BJ (cell line): ENCODE measurements at places on chromosomes 16 and 17.
A peak's percentile ranks its signal among the peaks of the same experiment; 100 is the strongest.

GRCh38 chr17:20291853-20292252 is 175.5 kb downstream of the LGALS9B start:
- no peak for DNase-seq

- DNase-seq: no peak
These were observed 18.9 kb upstream of the HOXB9 start for GRCh38 chr17:48644910-48645557.

- DNase-seq: no peak
These were observed 4.3 kb upstream of the PLSCR3 start for GRCh38 chr17:7398612-7399011.

DNA sequence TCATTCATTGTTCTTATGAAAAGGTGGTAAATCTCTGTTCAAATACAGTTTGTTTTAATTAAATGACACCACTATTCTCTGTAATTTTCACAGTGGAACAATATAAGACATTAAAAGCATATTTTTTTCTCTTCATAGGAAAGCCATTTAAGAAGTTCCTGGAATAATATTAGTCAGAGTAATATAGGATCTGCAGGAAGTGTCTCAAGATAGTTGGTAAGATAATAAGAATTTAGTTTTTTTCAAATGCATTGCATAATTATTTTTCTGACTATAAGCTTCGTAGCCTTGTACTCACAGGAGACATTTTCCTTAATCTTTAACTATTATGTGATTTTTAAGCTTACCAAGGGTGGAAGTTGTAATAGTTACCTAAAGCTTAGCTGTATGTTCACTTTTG is 16.9 kb downstream of the STXBP4 start:
- DNase-seq: no peak

- DNase-seq: no peak
These were observed 23.8 kb downstream of the EPN2 start for GRCh38 chr17:19260958-19261357.

GRCh38 chr16:75420987-75421819 is 12.1 kb downstream of the CFDP1 start:
- no peak for DNase-seq

DNA sequence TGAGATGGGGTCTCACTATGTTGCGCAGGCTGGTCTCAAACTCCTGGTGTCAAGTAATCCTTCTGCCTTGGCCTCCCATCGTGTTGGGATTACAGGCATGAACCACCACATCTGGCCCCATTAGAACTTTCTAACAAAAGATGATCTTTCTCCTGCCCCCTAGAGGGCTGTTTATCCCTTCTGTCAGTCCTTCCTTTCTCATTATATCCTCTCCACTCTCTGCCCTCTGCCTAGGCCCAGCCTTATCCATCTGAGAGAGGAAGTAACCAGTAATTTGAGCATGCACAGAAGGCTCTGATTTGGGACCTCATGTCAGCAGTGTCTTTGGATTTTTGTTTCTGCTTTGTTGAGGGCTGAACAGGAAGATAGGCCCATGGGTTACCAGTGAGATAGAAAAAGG is 4.4 kb upstream of the DHX40 start:
- DNase-seq: no peak

- DNase-seq: no peak
These were observed 75.9 kb upstream of the TNRC6C start for GRCh38 chr17:77882481-77883212.

DNA sequence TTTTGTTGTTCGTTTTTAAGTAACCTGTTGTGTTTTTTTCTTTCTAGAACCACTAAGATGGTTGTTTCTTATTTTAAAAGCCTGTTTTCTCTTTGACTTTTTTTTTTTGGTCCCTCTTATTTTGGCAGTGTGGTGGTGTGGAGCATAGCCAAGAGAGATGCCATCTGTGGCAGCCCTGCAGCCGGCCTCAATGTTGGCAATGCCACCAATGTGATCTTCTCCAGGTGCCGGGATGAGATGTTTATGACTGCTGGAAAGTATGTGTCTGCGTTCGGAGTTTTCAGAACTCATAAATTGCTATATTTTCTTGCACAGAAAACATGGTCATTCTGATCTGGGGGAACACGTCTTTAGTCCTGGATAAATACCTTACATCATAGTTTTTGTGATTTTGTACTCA is 17.6 kb downstream of the CFAP52 start:
- DNase-seq: no peak

GRCh38 chr17:39736319-39737165 is 1.2 kb upstream of the GRB7 start:
- DNase-seq: no peak

GRCh38 chr16:28845293-28845692 is 855 bp downstream of the TUFM start:
- DNase-seq: no peak

DNA sequence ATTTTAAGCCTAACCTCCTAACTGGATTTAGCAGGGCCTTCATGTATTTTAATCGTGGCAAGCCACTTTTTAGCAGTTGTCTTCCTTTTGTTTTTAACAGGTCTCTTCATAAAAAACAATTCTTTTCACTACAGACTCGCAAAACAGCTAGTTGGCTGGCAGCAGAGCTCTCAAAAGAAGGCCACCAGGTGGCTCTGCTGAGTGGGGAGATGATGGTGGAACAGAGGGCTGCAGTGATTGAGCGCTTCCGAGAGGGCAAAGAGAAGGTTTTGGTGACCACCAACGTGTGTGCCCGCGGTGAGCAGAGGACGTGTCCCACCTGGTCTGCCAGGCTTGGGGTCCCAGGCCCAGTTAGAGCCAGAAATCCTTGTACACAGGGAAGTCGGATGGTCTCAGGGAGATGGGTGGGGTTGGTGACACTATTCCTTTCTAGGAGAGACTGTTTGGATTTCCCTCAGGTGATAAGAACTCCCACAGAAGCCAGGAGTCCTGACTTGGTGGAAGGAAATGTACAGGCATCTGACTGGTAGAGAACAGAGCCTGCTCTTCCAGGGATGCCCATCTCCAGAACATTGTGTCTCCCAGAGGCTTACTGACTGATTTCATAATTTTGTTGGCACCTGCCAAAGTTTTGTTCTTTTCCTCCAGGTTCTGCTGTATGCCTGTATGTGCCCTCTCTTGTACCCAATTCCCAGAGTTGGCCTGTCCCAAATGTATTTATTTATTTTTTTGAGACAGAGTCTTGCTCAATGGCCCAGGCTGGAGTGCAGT is 14.9 kb upstream of the DDX19A start:
- DNase-seq: no peak

GRCh38 chr17:32772453-32773025 is 104.4 kb downstream of the MYO1D start:
- no peak for DNase-seq

DNA sequence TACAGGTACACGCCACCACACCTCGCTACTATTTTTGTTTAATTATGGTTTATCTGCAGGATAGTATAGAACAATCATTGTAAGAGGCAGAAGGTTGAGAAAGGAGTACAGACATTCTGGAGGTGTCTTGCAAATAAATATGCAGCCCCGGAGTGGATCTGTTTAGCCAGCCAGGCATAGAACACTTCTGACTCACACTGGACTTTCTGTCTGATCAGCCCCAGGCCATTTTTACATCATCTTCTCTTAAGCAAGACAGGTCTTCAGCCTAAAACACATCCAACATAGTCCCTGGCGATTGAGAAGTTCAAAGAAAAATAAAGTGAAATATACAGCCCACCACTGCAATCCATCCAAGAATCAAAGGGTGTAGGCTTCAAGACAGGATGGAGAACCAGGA is 81.4 kb downstream of the XYLT1 start:
- peak; percentile 71 for DNase-seq

DNA sequence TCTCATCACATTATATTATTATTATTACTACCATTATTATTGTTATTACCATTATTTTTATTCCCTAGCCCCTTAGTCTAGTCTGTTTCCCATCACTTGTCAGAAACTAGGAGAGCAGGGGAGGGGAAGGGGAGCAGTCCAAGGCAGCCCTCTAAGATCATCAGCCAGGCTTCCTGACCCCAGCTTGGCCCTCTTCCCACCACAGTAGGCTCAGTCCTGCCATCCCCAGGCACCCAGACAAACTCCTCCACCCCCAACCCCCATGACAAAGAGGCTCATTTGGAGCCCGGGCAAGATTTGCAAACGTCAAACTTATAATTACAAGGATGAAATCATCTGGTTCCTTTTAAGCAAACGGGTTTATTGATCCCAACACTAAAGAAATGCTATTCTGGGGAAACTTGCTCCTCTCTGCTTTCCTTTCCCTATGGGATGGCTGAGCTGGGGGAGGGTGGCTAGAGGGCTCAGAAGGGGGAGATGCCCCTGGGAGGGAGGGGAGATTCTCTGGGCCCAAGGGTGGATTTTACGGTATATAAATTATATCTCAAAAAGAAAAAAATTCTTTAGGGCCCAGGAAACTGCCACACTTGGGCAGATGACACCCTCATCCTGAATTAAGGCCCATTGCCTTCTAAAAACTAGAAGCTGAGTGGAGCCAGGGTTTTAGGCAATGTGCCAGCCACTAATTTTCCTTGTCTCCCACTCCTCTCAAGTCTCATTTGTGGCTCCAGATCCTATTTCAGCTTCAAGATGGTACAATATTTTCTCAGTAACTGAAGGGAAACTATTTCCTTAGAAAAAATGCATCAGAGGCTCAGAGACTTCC is 4.4 kb upstream of the CBFB start:
- no peak for DNase-seq

DNA sequence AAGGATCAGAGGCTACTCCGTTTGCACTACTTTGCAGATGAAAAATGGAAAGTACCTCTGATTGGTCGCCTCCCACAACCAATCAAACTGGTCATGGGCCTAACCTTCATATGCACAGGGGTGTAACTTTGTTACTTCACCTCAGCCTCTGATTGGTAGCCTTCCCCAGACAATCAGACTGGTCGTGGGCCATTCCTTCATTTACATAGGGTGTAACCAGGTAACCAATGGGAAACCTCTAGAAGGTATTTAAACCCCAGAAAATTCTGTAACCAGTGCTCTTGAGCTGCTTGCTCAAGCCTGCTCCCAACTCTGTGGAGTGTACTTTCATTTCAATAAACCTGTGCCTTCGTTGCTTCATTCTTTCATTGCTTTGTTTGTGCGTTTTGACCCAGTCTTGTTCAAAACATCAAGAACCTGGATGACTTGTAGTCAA is 39.2 kb upstream of the USP22 start:
- DNase-seq: no peak

DNA sequence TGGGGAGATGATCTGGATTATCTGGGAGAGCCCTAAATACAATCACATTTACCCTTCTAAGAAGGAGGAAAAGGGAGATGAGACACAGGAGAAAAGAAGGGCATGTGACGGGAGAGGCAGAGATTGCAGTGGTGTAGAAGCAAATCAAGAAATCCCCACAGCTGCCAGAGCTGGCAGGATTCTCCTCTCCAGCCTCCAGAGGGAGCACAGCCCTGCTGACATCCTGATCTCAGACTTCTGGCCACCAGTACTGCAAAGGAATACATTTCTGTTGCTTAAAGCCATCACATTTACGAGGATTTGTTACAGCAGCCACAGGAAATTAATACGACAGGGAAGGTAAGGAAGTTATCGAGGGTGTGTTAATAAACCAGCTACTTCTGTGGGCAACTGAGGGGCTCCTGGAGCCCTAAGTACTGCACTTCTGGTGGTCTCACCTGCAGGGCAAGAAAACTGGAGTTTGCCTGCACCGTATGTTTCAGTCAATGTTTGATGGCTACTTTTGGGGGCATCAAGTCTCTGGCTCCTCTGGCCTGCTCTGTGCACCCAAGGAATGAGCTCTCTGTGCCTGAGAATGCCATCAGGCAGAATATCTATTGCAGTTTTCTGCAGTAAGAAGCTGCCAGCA is 22.9 kb upstream of the CDH13 start:
- DNase-seq: no peak

- DNase-seq: no peak
These were observed 369.0 kb upstream of the EEF2KMT start for GRCh38 chr16:5466551-5466950.

GRCh38 chr16:89013111-89013510 is 36.1 kb upstream of the CBFA2T3 start:
- DNase-seq: no peak

- DNase-seq: no peak
These were observed 175.2 kb downstream of the CPPED1 start for GRCh38 chr16:12628536-12628935.

GRCh38 chr16:47359478-47359877 is 101.4 kb downstream of the ITFG1 start:
- DNase-seq: no peak

- no peak for DNase-seq
These were observed 43.6 kb downstream of the SOCS3 start for GRCh38 chr17:78316115-78316866.

GRCh38 chr16:58018803-58019202 is 6.8 kb upstream of the MMP15 start:
- DNase-seq: no peak

DNA sequence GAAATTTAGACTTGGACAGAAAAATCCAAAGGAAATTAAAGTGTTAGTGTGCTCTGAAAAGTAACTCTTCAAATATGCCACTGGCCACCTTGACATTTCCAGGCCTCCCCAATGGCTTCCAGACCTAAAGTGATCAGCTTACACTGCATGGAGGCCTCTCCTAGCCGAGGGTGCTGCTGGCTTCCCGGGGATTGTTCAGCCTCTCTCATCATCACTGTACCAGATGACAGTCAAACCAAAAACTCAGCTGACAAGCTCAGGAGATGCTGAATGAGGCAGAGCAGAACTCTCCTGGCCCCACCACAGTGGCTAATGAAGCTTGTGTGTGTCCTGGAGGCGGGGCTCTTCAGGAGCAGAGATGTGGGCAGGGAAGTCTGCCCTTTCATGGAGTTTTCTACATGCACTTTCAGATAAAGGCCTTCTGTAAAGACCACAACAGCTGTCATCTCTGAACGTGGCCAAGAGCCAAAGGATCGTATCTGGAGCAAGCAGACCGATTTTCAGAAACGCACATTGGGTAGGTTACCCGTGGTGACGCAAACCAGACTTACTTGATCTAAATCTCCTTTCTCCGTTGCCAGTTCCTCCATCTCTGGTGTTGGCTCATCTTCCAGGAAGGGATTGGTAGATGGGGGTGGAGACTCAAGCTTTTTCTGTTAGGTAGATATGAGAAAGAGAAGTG is 113.3 kb downstream of the VPS53 start:
- no peak for DNase-seq

GRCh38 chr16:15811481-15812400 is 45.1 kb downstream of the MYH11 start:
- peak; percentile 98 for DNase-seq

DNA sequence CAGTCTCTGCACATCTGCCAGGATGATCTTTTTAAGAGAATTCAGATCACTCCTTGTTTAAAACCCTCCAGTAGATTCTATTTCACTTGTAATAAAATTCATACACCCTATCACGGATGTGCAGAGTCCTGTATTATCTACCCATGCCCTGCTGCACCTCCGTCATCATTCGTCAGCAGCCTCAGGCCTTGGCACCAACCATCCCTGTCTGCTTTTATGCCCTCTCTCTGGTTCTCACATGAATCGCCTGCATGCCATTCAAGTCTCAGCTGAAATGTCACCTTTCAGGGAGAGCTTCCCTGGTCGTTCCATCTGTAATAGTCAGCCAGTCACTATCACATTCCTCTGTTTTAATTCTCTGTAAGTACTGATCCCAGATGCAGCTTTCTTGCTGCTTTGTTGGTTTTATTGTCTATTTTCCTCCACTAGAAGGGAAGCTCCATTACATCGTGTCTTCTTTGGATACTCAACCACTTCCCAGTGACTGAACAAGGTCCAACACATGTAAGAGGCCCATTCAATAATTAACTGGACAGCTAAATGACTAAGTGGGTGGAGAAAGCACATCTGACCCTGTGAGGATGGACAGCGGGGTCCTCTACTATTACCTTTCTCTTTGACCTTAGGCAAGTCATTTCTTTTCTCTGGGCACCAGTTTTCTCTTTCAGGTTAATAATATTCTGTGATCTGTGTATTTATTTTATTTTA is 81.2 kb upstream of the GOT2 start:
- no peak for DNase-seq

GRCh38 chr17:5355421-5356129 is 63.9 kb downstream of the NUP88 start:
- peak; percentile 19 for DNase-seq
